ENCODE measurements at places on chromosomes 16 and 17. TPM values are rescaled to one million over a fixed set of nuclear protein-coding genes. Genes with fewer than 3 reads are reported as not detected.

Gene RFNG
- total RNA-seq, result 43.0 TPM

Gene CCL7
- not detected for total RNA-seq

GRCh38 chr16:12651765-12652512, 151.7 kb downstream of the CPPED1 start:
- no peak for DNase-seq

DNA sequence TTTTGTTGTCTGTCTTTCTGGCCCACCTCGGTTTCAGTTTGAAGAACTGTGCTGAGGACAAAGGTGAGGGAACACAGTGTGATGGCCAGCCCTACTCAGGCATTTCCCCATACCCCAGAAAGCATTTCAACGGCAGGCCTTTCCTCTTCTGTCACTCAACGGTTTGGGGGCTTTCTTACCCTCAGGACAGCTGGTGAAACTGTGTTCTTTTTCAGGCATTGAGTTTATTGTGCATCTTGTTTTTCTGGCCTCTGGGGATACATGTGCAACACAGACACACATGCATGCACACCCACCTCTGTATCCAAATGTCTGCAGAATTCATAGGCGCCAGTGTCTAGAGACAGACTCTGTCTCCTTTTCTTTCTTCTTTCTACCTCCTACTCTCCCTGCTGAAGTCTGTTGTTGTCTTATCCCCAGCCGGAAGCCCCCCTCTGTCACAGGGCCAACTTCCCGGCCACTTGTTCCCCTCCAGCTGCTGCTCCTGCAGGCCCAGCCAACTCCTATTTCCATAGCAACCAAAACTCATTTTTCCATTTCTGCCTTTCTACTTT, 17.0 kb downstream of the CHD9 start:
- no peak for DNase-seq

Gene C17orf50
- total RNA-seq, result not detected

Measured in H7 (cell line).